ENCODE measurements at places on chromosomes 12 and 14. TPM values are rescaled to one million over a fixed set of nuclear protein-coding genes. Genes with fewer than 3 reads are reported as not detected.

Gene TAS2R10
- 3.6 TPM for polyA plus RNA-seq

Gene CHMP4A
- 58.2 TPM for polyA plus RNA-seq

DNA sequence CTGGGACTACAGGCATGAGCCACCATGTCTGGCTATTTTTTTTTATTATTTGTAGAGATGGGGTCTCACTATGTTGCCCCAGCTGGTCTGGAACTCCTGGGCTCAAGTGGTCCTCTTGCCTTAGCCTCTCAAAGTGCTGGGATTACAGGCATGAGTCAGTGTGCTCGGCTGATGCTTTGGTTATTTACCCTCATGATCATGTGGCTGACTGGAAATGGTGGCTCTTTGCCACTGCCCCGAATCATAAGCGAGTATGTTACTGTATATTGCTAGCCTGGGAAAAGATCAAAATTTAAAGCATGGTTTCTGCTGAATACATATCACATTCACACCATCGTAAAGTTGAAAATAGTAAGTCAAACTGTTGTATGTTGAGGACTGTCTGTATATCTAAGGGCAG, 101.1 kb downstream of the RGS6 start:
- DNase-seq, result no peak

GRCh38 chr12:95244350-95244749, 26.7 kb downstream of the VEZT start:
- DNase-seq, result no peak

GRCh38 chr14:58656671-58657411, 19.1 kb downstream of the DACT1 start:
- no peak for DNase-seq

DNA sequence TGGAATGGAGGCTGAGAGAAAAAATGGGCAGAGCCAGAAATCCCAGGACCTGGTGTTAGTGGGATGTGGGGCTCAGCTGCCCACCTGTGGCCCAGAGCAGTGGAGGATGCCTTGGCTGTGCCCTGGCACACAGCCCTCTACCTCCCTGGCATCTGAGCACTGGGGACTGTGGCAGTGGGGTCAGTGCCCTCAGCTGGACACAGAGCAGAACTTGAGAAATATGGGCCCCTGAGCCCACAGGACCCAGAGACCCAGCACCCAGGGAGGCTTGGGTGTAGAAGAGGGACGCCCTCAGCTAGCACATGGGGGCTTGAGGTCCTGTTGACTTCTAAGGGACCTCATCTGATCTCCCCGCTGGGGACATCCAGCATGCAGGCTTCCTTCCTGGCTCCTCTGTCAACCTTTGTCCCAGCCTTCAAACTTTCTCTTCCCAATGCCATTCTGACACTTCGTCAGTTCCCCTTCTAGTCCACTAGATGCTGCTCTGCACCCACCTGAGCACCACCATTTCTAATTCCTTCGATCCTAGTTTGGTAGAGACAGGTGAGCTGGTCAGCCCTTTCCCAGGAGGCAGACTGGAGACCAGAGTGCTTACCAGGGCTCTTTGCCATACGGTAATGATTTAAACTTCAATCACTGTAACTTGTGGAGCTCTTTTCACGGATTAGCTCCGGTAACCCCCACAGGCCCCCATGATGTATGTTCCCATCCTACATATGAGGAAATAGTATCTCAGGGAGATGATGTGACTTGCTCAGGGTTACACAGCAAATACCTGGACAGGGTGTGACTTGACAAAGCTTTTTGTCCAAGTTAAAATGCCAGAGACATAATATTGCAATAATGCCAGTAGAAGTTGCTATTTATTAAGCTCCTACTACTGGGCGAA, 143.7 kb downstream of the ASCL4 start:
- DNase-seq, result no peak

DNA sequence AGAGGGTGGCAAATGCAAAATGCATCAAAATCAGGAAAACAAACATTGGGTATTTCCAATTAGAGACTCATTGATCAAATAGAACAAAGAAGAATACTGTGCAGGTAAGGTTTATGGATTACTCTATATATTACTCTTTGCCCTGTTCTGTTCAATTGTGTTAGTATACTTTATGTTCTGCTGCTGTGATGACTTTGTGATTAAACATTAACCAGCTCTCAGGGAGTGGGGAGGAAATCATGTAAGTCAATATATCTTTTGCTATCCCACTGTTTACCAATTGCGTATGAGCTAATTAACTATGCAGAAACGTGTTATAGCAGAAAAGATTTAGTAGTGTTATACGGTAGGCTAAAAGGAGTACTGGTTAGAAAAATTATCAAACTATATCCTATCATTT, 129.4 kb downstream of the PDE3A start:
- no peak for DNase-seq

- no peak for DNase-seq
These were observed 268.5 kb downstream of the FOXG1 start for GRCh38 chr14:29035134-29035533.

DNA sequence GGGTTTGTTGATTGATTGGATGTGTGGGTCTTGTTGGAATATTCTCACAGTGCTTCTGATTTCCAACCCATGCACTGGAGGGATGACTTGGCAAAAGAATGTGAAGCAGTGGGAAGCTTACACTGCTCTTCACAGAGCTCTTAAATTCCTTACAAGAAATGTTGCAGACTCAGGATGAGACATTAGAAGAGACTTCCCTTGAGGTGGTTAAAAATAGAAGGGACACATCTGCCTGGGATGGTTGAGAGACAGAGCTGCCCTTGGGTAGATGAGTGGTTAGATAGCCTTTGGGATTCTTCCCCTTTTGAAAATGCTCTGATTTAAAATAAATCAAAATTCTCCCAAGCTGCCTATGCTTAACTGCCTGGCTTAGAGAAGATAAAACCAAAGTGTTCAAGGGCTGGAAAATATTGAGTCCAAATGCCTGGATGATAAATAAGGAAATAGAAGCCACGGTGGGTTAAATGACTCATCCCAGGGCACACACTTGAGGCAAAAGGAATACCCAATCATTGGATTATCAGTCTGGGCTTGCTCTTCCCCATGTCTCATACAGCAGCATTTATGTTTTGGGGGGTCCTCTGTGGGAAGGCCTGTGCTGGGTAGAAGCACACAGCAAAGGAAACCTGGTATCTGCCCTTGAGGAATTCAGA, 264.3 kb downstream of the AKAP6 start:
- DNase-seq, result no peak

DNA sequence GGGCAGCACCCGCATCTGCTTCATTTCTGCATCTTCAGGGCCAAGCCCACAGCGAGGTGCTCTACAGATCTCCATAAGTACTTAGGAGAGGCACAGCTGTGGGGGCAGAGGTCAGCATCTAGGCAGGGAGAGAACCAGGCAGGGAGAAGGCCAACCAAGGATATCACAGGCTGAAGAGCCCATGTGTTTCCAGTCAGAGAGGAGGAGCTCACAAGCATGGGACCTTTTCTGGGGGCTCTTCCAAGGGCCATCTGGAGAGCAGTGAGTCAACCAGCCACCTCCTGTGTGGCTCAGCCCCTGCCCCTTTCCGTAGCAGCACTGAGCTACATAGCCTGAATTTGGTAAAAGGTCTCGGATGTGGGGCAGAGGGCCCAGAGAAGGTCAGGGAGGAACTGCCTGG, 78.5 kb downstream of the ARL6IP4 start:
- DNase-seq, result no peak
